Ovary (tissue), 10 donors: ENCODE measurements at places on chromosomes 13 and 19.

GRCh38 chr13:36718686-36719085 is 44.9 kb downstream of the SERTM1 start:
- no peaks in the 10 kb centered on the region for H3K4me1 ChIP-seq
- no peak for DNase-seq
- no peak overlapping the region for H3K4me3 ChIP-seq
- no peaks in the 10 kb centered on the region for H3K36me3 ChIP-seq
- H3K27ac ChIP-seq = no peak overlapping the region

DNA sequence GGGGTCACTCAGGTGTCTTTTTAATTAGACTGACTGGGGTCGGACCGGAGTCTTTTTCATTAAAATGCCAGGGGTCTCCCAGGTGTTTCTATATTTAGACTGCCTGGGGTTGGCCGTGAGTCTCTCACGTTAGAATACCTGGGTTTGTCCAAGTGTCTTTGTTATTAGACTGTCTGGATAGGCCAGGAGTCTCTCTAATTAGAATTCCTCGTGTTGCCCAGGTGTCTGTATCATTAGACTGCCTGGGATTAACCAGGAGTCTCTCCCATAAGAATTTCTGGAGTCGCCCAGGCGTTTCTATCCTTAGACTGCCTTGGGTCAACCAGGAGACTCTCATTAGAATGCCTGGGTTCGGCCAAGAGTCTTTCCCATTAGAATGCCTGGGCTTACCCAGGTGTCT is 1445.7 kb downstream of the UQCRFS1 start:
- H3K27me3 ChIP-seq = no peaks in the 10 kb centered on the region
- no peaks in the 10 kb centered on the region for H3K4me1 ChIP-seq
- H3K4me3 ChIP-seq = no peak overlapping the region
- H3K36me3 ChIP-seq = no peaks in the 10 kb centered on the region
- no peak overlapping the region for H3K27ac ChIP-seq

- H3K4me3 ChIP-seq = no peak overlapping the region
- H3K4me1 ChIP-seq = no peaks in the 10 kb centered on the region
- no peaks in the 10 kb centered on the region for H3K36me3 ChIP-seq
- DNase-seq = no peak
- H3K27ac ChIP-seq = no peak overlapping the region
These were observed 1407.1 kb downstream of the UQCRFS1 start for GRCh38 chr19:27805848-27806247.

DNA sequence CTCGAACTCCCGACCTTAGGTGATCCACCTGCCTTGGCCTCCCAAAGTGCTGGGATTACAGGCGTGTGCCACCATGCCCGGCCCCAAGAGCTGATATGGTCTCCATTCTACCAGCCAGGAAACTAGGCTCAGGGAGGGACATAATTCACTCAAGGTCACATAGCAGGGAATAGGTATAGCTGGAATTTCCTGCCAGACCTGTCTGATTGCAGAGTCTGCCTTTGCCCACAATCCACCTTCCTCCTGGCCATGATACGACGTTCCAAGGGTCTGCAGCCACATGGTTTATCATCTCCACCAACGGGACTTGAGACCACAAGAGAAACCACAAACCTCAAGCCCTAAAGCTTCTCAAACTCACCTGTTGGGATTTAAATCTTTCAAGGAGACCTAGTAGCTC is 32.0 kb downstream of the ZNRF4 start:
- H3K36me3 ChIP-seq = no peaks in the 10 kb centered on the region
- no peak for DNase-seq
- no peak overlapping the region for H3K4me3 ChIP-seq

- no peak for DNase-seq
- no peaks in the 10 kb centered on the region for H3K27me3 ChIP-seq
- no peak overlapping the region for H3K27ac ChIP-seq
- H3K4me3 ChIP-seq = no peak overlapping the region
- no peaks in the 10 kb centered on the region for H3K36me3 ChIP-seq
These were observed 67.7 kb upstream of the TEX29 start for GRCh38 chr13:111252446-111253364.

DNA sequence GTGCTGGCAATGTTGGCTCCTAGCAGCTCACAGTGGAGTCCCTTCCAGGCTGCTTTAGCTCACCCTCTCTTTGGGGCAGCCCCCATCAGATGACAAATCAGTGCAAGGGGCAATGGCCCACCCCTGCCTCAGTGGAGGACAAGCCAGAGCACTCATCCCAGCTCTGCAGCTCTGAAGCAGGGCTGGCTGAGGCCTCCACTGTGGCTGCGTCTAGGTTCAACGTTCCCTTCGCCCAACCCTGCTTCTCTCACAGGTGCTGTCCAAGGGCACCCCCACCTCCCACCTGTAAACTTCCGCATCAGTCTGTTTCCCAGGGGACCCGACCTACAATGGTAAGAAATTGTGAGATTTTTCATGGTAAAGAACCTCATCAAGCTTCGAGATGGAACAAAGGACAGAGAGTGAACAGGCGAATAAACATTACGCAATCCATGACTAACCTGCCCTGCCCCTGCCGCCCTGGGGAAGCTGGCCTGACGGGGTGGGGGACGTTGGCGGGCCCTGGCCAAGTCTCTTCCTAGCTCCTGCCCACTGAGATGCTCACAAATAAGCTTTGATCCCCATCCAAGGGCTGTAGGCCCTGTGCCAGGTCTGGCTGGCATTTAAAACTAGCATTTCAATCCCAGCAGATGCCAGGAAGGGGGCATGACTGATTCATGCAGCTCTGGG is 40.5 kb downstream of the DZIP1 start:
- no peak overlapping the region for H3K4me3 ChIP-seq
- peaks cover 2% of the 10 kb centered on the region for H3K36me3 ChIP-seq
- DNase-seq = no peak
- no peak overlapping the region for H3K27ac ChIP-seq

GRCh38 chr13:38180126-38180525 is 169.5 kb upstream of the UFM1 start:
- H3K27ac ChIP-seq = no peak overlapping the region
- DNase-seq = no peak
- H3K27me3 ChIP-seq = no peaks in the 10 kb centered on the region
- no peaks in the 10 kb centered on the region for H3K36me3 ChIP-seq
